Stimulated activated CD8-positive, alpha-beta memory T cell treated with anti-CD3 and anti-CD28 coated beads, Interleukin-4, amount 100 ng/mL, for 4 hours (primary cell): ENCODE measurements at places on chromosomes 2 and 18.

- no peak for DNase-seq
Observed at GRCh38 chr2:231378026-231378722, 17.3 kb upstream of the B3GNT7 start.

- no peak for DNase-seq
Observed at GRCh38 chr2:238140040-238140439, 1.6 kb downstream of the KLHL30 start.

DNA sequence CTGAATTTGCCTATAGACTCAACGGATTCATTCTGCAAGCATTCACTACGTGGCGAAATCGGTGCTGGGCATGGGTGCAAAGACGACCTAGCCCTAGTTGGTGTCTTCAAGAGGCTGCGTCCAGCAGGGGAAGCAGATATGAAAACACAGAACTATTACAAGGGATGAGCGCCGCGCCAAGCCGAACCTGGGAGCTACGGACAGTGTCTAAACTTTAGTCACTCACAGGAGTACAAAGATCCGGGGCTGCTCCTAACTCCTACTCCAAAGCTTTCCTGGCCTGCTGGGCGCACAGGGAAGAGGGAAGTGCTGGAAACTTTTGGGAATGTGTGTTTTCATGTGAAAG is 732 bp upstream of the ANXA4 start:
- DNase-seq, result no peak

DNA sequence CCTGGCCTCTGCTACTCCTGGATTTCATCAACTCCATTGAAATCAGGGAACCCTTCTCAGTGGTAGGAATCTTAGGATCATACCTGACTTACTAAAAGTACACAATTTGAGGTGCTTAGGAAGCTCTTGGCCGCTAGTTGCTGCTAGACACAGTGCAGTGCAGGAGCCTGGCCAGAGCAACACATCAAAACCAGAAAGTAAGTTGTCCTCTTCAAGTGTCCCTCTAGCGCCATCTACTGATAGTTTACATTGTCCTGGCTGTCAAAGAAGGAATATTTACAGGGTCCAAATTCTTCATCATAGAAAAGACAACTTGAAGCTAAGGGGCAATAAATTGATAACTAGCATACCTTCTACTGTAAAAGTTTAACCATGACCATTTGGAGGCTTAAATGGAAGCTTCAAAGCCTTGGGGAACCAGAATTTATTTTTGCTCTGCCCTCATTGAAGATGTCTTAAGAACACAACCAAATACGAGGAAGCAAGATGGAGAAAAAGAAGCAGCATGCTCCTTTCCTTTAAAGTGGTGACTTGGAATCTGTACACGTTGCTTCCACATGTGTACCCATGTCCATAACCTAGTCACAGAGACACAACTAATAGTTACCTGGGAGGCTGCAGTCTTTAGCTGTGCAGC is 889.1 kb upstream of the GCFC2 start:
- no peak for DNase-seq

DNA sequence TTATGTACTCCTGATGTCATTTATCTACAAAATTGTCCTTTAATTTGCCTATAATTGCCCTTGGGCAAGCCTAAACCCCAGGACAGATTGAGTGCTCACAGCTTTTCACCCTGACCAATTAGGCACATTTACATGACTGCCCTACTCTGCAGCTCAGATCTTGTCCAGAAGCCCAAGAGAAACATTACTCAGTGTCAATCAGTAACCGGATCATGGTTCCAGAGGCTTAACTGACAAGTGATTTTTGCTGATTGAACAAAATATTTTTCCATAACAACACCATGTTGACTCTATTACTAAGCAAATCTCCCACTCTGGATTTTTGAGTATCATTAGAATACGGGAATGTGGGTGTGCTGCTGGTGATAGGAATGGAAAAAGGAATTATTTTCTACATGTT is 465.4 kb upstream of the TNP1 start:
- no peak for DNase-seq

GRCh38 chr2:232523682-232524597 is 2.0 kb upstream of the CHRND start:
- DNase-seq, result no peak

DNA sequence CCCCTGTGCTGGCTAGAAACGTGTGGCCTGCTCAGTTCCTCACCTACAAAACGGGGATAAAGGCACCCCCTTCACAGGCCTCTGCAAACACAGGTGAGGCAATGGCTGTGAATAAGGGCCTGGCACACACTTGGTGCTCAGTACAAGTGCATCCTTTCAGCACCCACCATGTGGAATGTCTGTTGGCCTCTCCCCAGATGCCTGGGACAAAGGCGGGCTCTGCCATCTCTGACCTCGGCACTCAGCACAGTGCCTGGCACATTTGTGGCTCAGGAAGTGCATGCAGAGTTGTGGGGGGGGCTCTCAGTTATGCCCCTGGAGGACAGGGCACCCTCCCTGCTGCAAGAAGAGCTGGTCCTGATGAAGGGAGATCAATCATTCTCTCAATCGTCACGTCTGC is 224.6 kb upstream of the RAB6C start:
- no peak for DNase-seq

GRCh38 chr18:52499016-52499415 is 159.0 kb downstream of the DCC start:
- DNase-seq, result no peak

DNA sequence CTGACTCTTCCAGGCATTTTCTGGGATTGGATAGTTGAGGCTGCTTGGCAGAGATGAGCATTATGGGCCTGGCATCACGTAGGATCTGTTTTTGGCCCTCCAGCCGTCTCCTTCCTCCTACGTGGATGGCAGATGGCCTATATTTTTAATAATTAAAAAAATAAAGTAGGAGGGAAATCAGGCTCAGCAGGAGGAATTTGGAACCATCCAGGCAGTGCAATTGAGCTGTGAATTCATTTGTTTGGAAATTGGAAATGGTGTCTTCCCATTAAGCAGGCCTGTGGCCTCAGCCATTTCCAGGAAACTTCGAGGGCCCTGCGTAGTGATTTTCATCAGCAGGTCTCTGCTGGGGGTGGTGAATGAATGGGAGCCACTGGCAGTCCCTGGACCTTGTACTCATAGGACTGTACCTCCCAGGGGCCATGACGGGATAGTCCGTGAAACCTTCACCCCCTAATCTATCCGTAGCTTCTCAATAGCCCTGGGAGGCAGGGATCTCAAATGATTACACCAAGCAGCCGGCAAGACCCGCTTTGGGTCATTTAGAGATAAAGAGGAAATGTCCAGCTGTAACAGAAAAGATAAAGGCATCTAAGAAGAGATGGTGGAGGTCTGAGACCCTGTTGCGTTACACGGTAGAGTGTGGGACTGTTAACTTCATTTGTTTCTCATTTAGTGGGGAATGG is 73.1 kb upstream of the TNP1 start:
- no peak for DNase-seq

GRCh38 chr2:47751856-47752414 is 31.0 kb upstream of the MSH6 start:
- DNase-seq, result no peak

DNA sequence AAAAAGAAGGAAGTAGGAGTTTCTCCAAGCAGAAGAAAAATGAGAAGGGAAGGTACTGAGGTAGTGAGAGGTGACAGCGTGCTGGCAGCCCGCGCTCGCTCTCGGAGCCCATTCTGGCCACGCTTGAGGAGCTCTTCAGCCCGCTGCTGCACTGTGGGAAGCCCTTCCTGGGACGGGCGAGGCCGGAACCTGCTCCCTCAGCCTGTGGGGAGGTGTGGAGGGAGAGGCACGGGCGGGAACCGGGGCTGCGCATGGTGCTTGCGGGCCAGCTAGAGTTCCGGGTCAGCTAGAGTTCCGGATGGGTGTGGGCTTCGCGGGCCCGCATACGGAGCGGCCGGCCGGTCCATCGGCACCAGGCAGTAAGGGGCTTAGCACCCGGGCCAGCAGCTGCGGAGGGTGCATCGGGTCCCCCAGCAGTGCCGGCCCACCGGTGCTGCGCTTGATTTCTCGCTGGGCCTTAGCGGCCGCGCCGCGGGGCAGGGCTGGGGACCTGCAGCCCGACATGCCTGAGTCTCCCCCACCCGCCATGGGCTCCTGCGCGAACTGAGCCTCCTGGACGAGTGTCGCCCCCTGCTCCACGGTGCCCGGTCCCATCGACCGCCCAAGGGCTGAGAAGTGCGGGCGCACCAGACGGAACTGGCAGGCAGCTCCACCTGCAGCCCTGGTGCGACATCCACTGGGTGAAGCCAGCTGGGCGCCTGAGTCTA is 11.1 kb upstream of the CYS1 start:
- no peak for DNase-seq

DNA sequence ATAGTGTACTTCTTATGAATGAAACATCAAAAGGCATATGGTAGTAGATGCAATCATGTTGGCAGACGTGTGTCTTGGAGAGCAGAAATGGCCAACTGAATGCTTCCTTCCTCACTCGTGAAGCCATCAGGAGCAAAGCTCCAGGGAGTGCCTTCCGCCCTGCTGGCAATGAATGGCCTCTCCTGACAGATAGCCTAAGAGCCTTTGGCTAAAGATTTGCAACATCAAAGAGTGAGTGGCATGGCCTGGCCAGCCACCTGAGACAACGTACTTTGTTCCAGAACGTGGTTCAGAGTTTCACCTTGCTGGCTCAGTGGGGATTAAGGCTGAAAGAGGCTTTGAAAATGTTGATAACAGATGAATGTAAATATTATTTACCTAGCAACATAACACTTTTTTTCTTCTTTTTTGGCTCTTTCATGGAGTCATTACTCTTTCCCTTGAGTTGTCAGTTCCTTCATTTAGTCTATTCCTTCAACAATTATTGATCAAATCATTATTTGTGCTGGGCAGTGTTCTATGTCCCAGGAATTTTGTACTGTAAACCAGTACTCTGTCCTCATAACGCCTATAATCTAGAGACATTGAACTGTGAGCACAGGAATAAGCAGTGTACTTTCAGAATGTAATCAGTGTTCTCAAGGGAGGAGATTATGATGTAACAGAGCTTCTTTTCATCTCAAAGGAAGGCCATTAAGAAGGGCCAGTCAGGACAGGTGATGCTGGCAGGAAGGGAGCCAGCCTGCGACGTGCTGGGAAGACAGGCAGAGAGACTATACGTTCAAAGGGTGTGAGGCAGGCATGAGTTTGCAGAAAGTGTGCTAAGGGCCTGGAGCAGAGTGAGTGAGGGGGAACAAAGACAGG is 59.4 kb upstream of the SH3RF3 start:
- no peak for DNase-seq

- DNase-seq, result no peak
Observed at GRCh38 chr2:25030702-25031101, 11.2 kb upstream of the EFR3B start.

DNA sequence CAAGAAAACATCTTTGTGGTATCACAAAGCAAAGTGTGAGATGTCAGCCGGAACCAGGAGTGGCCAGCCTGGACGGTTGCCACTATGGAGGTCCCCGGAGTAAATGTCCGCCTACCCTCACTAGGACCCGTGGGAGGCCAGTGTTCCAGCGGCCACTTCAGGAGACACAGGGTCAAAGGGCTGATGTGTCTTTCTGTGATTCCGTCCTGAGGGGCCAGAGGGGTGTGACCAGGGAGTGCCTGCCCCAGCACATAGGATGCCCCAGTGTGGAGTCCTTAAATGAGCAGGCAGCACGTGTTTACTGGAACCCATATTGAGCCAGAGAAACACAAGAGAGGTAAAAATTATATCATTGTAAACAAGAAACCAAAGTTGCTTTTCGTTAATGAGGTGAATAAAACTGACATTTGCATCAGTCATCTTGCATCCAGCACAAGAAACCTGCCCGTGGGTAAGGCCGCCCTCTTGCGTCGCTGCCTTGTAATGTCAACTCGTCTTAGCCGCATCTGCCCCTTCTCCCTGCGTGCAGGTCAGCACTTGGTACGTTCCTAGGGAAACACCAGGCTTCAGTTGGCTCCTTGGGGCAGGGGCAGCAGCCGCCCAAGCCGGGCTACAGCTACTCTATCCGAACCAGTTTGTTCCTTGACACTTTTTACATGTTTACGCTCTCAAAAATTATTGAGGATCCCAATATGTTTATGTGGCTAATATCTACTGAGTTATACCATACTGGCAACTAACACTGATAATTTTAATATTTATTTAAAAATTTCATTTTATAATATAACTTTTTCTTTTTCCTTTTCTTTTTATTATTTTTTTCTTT is 46.7 kb upstream of the LAPTM4A start:
- DNase-seq, result peak; percentile 54

- DNase-seq, result no peak
Observed at GRCh38 chr2:201275069-201275468, 14.7 kb downstream of the CASP8 start.

DNA sequence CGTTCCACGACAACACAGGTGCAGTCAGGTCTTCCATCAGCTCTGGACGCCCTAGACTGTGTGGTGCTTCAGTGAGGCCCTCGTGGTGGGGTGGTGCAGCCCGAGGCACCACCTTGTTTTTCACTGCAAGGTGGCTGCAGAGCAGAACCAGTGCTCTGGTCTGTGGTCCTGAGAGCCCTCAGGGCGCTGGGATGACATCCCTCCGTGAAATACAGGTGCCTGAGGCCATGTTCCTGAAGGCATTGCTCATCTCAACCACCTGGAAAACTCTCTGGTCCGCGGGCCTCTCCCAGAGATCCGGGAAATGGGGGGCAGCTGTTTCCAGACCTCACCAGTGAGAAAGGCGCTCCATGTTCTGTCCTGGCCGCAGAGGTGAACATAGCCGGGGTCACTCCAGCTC is 119.2 kb downstream of the ACOXL start:
- no peak for DNase-seq

- no peak for DNase-seq
Observed at GRCh38 chr2:47558768-47559684, 156.1 kb downstream of the MSH2 start.

- no peak for DNase-seq
Observed at GRCh38 chr18:12884406-12885323, 628 bp upstream of the PTPN2 start.

GRCh38 chr18:13548106-13548819 is 178.1 kb downstream of the FAM210A start:
- DNase-seq, result no peak

DNA sequence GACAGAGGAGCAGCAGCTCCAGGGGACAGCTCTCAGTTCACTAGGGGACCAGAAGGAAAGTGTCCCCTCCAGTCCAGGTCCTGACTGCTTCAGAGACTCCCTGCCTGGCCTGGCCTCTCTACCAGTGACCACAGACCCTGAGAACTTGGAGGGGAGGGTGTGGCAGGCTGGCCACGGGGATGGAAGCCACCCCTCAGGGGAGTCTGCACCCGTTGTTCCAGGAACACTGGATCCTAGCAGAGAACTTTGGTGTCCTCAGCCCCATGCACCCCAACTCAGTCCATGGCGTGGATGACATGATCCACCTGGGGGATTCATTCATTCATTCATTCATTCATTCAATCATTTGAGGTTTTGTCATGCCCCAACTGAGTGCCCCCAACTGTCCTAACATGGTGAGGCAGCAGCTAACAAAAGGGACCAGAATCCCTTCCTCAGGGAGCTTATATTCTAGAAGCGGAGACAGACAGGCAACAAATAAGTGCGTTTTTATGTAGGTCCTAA is 31.9 kb downstream of the MYO7B start:
- DNase-seq, result no peak

DNA sequence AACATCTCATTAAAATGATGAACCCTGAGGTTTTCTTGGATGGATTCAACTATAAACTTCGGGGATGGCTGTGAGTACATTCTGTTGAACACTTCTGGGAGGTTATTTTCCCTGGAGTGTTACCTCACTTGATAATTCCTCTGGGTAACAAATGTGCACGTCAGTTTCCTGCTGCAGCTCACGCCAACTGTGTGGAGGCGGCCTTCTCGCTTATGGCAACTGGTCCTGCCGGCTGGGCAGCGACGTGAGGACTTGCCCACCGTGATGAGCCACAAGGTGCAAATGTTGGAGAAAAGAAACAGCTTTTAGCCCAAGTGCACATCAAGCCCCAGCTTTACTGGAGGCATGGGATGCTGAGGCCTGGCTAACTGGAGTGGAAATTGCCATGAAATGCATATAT is 15.9 kb downstream of the MYCN start:
- no peak for DNase-seq
